ENCODE measurements at places on chromosomes 3 and 15.

DNA sequence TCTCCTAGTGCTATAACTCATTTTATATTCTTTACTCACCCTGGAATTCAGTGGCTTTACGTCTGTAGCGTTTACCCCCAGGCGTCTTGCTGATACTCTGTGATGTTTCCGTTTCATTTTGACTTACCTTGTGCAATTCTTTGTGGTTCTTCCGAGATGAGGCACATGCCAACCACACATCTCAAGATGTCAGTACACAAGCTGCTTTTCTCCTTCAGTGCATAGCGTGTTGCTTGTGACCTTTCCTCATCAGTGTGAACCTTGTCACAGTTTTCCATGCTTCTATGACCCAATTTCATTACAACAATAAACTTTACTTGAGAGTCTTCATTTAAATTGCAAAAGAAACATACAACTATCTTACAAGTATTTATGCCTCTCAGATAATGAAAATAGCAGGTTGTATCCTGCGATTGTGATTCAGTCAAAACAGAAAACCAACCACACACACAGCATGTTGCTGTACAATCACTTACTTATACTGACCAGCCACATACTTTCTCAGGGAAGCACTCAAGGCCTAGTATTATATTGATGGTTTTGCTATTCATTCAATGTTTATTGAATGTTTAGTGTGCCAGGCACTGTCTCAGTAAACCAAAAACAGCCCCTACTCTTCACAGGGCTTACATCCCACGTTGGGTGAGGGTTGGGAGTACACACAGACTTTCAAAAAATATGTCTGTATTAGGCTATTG is 4.6 kb upstream of the TBL1XR1 start:
- no peak for DNase-seq

- peak; percentile 24 for DNase-seq
Measured at GRCh38 chr15:58393241-58393662, 38.5 kb upstream of the LIPC start.

GRCh38 chr3:133763797-133764683 is 17.8 kb downstream of the TF start:
- peak; percentile 67 for DNase-seq

GRCh38 chr3:29771602-29772001 is 490.7 kb downstream of the RBMS3 start:
- DNase-seq: no peak

DNA sequence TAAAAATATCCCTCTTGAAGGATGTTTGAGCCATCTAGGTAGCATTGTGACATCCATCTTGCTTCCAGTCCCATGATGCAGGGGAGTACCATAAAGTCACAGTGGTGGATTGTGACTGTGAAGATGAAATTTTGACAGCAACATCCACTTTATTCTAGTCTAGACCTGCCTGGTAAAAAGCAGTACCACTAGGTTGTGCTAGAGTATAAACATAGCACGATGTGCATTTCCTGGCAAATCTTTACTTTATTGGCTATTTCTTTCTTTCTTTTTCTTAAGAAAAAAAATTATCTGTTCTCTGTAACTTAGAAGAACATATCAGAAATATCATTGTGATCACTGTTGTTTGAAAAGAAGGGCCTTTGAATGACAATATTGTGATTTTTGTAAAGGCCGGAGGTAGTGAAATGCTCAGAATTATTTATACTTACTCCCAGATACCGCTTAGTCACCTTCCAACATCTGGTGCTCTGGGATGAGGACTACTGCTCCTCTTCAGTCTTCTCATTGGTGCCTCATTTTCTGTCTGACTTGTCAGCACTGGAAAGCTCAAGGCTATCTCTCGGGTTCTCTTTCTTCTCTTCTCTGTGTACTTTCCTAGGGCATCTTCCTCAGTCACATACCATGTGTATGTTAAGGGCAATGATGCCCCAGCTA is 35.6 kb downstream of the AGBL1 start:
- no peak for DNase-seq

- DNase-seq: no peak
Measured at GRCh38 chr3:12586403-12586802, 29.5 kb downstream of the MKRN2 start.

GRCh38 chr3:72310419-72311380 is 525.8 kb upstream of the PROK2 start:
- peak; percentile 42 for DNase-seq

- DNase-seq: no peak
Measured at GRCh38 chr15:39497759-39498565, 82.9 kb upstream of the THBS1 start.

- DNase-seq: no peak
Measured at GRCh38 chr15:85333132-85333831, 47.1 kb upstream of the AKAP13 start.

GRCh38 chr3:146493221-146493620 is 23.9 kb upstream of the PLSCR2 start:
- no peak for DNase-seq

DNA sequence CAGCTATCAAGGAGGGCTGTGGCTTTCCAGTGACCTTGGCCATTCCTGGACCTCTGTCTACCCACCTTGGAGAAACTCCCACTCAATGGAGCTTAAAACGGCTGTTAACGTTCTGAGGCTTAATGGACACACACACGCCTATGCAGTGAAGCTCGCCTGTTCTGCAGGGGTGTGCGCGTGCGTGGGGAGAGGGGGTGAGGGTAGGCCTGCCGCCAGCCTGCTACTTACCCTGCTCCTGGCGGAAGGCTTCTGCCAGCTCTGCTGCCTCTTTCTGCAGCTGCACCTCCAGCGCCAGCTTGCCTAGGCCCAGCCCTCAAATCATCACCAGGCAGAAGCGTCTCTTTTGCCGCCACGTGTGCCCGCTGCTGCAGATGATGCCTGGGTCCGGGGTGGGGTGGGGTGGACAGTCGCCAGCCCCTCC is 23.2 kb upstream of the PARL start:
- DNase-seq: no peak

DNA sequence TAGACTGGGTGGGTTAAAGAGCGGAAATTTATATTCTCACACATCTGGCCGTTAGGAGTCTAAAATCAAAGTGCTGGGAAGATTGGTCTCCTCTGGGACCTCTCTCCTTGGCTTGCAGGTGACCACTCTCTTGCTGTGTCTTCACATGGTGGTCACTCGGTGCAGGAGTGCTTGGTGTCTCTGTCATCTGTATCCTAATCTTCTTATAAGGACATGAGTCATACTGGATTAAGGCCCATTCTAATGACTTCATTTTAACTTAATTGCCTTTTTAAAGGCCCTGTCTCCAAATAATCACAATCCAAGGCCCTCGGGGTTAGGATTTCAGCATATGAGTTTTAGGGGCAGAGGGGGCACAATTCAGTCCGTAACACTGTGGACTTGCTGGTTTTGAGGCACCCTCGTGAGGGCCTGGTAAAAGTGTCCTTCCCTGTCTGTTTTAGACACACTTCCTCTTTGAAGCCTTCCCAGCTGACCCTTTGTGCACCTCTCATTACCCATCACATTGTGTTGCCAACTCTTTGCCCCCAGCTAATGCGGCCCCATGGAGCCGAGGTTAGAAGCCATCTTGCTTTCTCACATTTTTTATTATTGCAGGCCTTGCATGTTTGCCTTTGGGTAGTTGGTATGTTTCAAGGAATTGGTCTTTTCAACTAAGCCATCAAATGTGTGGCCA is 3.2 kb downstream of the XYLB start:
- DNase-seq: no peak

DNA sequence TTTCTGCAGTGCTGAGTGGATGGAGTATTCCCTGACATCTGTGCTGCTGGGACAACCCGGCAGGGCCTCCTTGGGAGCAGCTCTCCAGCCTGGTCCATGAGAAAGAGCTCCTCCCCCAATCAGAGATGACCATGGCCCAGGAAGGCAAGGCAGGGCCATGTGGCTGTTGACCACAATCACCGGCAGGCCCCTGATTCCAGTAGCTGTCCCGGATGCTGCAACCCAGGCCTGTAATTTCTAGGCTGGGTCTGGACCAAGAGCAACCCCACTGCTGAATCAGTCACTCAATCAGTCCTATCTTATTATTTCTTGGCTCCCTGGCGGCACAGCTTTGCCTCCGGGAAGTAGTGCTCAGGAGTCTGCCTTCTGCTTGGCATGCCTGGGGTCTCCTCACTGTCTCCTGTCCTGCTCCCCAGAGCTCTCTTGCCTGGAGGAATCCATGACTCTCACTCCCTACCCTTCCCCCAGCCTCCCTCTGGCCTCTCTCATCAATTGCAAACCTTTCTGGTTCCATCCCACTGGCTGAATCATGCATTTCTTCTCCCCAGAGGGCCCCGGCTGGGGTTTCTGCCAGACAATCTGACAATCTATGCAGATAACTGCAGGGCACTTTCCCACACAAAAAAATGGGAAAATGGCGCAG is 32.6 kb upstream of the ITGA11 start:
- no peak for DNase-seq

DNA sequence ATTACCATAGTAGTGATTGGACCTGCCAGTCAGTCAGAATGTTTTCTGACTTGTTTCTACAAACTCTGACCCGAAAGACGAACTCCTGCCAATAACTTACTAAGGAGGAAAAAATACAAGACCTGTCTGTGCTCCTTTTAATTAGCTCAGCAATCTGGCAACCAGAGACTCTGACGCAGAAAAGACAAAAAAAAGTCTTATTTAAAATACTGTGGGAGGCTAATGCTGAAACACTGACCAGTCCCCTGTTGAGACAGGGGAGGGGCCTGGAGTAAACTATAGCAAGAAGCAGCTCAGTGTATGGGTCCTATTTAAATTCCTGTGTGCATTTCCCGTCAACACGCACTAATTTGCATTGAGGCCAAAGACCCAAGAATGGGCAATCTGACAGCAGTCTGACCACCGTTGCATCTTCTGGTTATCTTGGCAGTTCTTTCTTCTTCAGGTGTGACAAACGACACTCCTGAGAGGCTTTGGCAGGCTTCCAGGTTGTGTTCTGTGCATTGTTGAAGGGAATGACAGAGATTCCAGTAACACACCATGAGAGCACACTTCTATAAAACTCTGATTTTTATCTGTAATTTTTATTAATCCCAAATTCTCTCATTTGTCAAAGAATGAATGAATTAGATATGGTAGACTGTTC is 1114.3 kb downstream of the IGSF11 start:
- no peak for DNase-seq

GRCh38 chr15:99476413-99477222 is 89.2 kb upstream of the MEF2A start:
- peak; percentile 58 for DNase-seq

GRCh38 chr15:84645496-84645895 is 8.6 kb downstream of the WDR73 start:
- no peak for DNase-seq

DNA sequence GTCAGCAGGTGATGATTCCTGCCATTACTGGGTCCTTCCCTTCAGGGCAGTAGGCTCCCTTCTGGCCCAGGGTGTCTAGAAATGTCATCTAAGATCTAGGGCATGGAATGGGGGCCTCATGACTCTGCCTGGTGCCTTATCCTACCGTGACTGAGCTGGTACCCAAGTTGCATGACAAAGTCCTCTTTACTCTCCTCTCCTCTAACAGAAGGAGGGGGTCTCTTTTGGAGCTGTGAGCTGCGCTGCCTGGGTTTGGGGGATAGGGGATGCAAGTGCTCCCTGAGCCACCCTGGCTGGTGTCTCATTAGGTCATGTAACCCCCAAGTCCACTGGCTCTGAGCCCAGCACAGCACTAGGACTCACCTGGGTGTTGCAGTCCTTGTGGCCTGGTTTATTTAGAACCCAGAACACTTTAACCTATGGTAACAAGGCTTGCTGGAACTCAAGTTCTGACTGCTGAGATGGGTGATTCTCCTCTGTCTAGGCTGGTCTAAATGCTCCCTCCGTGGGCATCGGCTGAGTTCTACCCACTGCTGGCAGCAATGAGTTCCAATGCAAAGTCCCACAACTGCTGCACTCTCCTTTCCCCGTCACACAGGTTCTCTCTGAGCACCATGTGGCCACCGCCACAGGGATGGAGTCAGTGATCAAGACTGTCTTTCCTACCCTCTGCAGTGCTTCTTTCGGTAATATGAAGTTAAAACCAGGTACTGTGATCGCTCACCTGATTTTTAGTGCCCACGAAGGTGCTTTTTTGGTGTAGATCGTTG is 34.0 kb downstream of the XXYLT1 start:
- no peak for DNase-seq

DNA sequence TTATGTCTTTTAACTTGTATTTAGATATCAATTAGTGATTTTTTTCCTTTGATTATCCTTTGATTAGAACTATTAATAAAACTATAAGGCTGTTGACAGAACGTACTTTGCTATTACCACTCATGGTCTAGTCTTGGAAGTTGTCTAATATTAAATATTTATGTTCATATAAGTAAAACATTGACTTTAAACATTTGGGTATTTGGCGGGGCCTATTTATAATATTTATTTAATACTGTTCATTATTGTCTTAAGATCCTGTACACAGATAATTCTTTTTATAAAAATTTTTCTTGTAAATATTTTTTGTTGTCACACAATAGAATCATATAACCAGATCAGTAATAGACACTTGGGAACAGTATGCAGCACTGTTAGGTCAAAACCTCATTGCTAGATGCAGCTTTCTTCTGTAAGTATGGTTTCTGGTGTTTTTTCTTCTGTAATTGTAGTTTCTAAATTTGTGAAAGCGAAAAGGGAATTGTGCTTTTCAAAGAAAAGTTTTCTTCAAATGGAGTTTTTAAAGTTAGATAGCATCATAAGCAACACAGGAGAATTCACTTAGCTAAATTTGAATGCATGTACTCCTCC is 93.4 kb downstream of the FNDC3B start:
- no peak for DNase-seq

GRCh38 chr15:98412852-98413251 is 235.5 kb upstream of the IGF1R start:
- no peak for DNase-seq

DNA sequence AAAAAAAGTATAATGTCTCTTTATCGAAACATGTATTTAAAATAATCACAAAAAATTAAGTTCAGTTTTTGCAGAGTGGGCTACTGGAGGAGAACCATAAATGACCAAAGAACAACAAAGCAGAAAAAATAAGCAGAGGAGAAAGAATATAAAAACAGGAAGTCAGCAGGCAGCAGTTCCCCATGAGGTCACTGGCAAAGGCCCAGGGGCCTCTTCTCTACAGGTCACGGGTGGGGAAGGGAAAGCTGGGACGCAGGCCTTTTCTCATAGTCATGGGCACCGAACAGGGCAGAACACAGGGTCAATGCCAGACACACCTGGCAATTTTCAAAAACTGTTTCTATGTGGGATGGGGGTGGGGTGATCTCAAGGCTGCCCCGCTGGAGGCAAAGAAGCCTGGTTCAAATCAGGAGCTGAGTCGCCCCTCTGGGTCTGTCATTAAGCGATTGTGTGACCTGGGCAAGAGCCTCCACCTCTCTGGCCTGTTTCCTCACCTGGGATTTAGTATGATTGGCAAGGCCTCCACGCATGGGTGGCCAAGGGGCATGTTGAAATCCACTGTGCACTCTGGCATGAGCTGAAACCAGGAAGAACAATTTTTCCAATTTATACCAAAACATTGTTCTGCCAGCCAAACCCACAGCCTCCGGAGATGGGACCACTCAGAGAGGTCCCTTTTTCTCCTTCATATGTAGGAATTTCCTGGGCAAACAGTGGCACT is 43.8 kb upstream of the UACA start:
- DNase-seq: no peak

- no peak for DNase-seq
Measured at GRCh38 chr3:149934524-149934923, 36.2 kb downstream of the PFN2 start.

Data from skin of body (tissue), 3 donors.